Stimulated activated CD8-positive, alpha-beta memory T cell treated with anti-CD3 and anti-CD28 coated beads, Interleukin-2, amount 100 ng/mL, for 48 hours (primary cell): ENCODE measurements at places on chromosomes 4 and X.

- DNase-seq, result no peak
Observed at GRCh38 chr4:39637586-39638353, 895 bp downstream of the SMIM14 start.

DNA sequence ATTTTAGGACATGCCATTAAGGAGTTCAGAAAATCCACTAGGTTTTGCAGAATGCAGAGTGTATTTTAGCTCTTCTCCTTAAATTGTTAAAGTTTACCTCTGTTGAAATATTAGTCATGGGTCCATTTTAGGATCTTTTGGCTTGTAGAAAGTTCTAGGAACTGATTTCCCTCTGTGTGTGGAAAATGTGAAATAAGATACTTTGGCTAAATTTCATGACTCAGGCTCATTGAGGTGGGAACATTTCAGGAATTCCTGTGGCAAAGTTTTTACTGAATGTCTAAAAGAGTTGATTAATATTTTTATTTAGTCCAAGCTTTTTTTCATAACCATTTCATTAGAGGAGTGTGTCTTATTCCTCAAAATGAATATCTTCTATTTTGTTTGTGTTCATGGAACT, 7.0 kb downstream of the FHIP1A start:
- DNase-seq, result no peak

- DNase-seq, result no peak
Observed at GRCh38 chr4:108884596-108884995, 121.7 kb upstream of the ETNPPL start.

- DNase-seq, result no peak
Observed at GRCh38 chr4:48243887-48244286, 25.8 kb downstream of the TEC start.

DNA sequence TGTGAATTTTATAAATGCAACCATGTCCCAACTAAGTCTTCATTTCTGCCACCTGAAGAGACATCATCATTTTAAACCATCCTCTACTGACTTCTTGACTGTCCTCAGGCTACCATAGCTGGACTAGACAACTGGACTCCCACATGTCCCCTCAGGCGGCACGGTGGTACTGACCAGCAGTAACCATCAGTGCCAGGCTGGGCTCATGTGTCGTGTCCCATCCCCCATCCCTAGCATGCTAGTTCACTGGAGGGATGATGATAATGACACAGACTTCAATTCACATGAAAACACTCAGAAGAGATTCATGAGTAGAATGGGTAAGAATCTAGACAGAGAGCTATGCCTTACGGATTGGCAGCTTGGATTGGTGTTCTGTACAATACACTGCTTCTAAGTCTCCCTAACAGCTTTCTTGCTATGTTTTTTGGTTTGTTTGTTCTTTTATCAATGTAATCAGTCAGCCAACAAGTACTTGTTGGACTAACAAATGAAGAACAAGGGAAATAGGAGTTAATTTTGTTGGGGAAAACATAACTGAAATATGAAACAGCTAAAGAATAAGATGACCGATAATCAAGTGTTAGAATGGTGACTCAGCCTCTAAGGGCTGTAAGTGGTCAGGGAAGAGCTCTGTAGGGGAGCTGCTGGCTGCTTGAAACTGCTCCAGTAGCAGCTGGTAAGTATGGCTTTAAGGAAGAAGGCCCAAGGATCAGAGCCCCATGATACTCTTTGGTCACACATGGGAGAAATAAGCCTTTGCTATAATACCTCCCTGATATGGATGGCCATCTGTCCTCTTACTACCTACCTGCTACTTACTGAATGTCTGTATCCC, 10.3 kb downstream of the ZDHHC9 start:
- no peak for DNase-seq

DNA sequence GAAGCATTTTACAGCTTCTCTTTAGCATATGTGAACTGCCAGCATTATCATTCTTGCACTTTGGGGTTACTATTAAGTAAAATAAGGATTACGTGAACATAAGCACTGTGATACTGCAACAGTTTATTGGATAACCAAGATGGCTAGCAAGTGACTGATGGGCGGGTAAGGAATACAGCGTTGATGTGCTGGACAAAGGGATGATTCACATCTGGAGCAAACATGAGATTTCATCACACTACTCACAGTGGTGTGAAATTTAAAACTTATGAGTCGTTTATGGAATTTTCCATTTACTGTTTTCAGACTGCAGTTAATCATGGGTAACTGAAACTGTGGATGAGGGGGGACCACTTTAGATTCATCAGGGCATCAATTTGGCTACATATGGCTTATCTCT, 16.0 kb downstream of the NBDY start:
- no peak for DNase-seq

DNA sequence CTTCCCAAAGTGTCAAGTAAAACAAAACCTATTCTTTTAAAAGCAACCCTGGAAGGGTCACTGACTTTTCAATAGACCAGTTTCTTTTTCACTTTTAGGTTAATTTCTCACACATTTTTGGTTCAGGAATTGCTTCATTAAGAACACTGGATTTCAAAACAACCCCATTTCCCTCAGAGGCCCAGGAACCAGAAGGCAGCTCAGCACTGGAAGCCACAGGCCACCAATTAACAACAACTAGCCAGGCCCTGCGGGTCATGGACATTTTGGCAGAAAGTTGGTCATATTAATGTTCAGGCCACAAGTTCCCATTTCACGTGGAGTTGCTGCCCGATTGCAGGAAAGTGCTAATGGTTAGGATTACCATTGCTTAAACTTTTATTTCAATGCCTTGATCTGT, 39.8 kb downstream of the HAND2 start:
- DNase-seq, result no peak

DNA sequence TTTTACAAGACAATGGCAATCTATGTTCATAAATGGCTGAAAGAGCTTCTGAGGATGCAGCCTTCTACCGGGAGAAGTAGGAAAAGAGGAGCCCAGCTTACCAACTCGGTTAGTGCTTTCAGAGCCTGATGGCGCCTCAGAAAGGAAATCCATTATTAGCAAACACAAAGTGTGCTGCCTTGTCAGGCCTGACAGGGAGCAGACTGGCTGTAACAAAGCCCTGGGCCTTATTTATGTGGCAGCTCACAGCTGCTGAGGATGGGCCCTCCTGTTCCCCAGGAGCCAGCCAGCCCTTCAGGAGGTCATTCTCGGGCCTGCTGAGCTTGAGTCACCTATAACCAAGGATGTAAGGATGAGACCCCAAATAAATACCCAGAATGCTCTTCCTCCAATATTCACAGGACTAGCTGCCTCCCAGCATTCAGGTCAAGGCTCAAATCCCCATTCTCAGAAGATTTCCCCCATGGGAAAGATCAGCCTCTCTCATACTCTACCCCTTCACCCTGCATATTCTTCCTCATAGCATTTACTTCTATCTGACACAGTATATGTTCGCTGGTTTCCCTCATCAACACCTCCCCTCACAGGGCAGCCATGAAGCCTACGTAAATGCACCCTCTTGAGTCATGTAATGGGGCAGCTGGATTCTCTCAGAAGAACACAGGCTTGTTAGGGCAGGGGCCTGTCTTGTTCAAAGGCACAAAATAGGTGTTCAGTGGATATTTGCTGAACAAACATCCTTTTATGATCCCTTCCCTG, 227.0 kb upstream of the RASGEF1B start:
- DNase-seq, result no peak

DNA sequence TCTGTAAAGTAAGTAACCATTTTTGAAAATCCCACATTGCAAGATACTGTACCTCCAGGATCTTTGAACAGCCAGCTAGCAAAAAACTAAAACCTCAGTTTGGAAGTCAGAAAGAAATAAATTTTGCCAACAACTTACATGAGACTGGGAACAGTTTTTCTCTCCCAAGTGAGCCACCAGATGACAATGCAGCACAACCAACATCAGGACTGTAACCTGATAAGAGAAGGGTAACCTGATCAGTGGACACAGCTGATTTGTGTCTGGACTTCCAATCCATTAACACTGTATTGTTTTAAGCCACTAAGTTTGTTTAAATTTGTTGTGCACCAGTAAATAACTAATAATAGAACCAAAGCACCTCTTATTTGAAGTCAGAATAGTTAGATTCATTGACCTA, 923.3 kb downstream of the FAT4 start:
- no peak for DNase-seq

DNA sequence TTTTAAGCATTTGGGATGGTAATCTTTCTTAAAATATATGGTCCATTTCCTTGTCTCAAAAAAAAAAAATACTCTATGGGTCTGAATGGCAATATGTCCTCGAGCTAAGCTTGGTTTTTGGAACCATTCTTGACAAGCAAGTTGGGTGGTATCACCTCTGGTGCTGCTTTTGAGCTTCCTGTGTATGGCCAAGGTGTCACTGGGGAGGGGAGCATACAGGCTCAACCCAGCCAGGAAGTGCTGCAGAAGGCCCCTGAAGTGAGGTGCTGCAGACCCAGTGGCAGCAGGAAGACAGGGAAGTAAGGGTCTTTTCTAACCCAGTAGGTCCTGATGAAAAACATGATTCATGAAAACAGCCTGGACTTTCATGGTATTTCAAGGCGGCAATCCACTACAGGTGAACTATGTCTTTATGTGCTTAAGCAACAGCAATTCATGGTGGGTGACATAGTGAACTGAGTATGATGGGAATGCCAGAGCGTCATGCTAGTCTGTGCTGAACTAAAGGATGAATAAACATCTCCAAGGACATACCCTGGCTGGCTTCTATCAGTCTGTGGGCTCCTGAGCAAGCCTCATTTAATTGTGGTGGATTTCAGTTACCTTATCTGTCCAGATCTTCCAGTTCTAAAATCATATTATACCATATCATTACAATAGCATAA, 15.1 kb downstream of the TRAPPC2 start:
- no peak for DNase-seq

GRCh38 chr4:87114245-87115062, 106.0 kb downstream of the KLHL8 start:
- no peak for DNase-seq

GRCh38 chrX:152878976-152879755, 18.7 kb upstream of the ZNF185 start:
- no peak for DNase-seq

- DNase-seq, result no peak
Observed at GRCh38 chr4:26257850-26258249, 63.0 kb upstream of the RBPJ start.

DNA sequence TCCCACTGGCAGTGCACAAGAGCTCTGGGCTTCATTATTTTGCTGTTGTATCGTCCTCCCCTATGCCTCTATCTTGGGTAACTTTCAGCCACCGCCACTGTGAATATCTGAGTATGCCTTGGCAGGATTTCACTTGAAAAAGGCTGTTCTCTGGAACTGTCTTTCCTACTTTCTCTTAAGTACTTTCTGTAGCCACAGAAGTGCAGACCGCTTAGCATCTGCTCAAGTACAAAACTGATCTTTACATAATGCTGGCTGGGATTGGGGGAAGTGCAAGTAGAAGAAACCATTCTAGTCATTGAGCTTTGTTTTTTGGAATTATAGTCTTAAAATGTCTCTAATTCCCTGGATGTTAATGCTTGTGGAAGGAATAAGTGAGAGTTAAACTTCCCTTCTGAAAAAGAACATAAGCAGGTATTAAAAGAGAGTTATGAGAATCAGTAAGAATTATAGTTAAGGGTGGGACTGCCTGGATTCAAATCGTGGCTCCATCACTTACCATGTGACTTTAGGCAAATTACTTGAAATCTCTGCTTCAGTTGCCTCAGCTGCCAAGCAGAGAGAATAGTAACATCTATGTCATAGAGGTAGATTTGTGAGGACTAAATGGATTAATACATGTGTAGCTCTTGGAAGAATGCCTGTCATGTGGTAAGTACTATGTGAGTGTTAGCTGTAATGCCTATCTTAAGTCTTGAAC, 77.5 kb downstream of the MID1IP1 start:
- DNase-seq, result no peak

DNA sequence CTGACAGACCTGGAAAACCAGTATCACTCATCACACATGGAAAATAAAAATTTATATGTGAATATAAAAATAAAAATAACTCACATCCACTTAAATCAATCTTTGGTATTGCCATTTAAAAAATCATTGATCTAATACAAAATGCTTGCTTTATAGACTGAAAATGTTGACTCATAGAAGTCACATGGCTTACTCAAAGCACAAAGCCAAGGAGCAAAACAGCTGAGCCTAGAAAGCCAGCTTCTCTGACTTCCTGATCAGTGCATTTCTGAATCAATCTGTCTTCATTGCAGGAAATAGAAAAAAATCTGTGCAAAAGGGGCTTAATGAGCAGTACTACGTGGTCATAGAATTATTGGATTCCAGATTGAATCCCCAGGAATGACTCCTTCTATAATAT, 176.9 kb upstream of the HS3ST1 start:
- no peak for DNase-seq

DNA sequence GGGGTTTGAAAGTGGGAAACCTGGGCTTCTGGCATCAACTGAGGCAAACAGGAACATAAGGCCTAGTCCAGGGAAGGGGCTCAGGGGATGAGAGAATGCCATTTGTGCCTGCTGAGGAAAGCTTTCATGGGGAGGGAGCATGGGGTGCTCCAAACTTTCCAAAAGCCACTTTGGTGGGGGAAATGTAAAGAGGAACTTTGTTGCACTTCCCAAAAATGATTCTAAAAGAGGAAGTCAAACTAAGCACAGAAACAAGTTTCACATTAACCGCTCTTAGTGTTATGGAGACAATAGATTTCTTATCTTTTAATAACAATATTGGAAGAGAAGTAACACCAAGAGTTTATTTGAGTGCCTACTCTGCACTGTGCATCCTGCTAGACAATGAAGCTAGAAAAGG, 32.3 kb downstream of the GAB3 start:
- DNase-seq, result no peak

DNA sequence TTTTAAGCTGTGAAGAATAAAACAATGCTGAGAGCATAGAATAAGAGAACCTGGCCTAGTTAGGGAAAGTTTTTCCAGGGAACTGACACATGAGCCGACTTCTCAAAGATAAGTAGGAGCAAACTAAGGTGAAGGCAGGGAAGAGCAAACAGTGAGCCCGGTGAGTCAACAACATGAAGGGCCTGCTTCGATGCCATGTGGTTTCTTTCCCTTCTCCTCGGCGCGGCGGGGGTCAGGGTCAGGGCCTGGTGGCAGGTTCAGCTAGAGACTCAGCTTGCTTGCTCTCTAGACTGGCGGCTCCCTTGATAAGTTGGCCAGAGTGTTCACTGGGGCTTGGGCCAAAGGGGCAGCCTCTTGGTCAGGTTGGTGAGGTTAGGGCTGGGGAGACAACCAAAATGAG, 81.1 kb downstream of the DLG3 start:
- DNase-seq, result no peak

DNA sequence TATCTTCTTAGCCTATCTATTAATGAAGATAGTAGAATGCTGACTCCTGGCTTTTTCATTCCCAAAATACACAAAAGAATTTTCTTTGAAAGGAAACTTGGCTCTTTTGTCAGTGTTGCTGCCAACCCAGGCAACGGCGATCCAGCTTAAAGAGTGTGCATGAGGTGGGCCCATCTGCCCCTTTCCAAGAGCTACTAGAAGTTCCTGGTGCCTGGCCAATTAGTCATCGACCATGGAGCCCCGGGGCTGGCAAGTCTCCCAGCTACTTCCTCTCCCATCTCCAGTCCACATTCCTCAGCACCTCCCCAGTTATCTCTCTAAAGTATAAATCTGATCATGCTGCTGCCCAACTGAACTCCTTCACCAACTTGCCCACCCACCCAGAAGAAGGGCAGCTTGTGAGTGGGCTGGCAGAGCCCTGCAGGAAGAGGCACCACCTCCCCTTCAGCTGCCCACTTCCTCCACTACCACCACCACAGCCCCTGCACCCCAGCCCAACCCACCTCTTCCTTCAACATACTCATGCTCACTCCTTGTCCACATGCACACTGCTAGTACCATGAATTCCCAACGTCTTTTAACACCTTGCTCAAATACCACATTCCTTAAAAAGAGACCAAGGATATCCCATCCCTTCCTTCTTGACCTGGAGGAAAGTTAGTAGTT, 158.2 kb upstream of the MAP3K15 start:
- no peak for DNase-seq

- DNase-seq, result peak; percentile 14
Observed at GRCh38 chr4:25913056-25913850, 767 bp upstream of the SMIM20 start.
